ENCODE measurements at places on chromosomes 4 and X.

DNA sequence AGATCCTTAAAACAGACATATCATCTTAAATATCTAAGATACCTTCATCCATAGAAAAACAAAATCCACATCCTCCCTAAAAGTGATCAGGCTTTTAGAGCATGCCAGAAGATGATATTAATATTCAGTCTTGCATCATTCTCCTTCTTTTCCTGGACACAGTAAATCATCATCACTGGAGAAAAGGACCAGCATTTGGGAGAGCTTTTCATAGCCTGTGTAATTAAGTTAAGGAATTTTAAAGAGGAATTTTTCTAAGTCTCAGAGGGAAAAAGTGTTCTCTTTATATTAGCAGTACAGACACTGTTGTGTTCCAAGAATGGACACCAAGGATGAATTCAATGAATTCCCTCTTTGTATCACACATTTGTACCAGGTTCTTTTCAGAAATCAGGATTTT is 696 bp downstream of the SCRG1 start:
- no peak for DNase-seq

DNA sequence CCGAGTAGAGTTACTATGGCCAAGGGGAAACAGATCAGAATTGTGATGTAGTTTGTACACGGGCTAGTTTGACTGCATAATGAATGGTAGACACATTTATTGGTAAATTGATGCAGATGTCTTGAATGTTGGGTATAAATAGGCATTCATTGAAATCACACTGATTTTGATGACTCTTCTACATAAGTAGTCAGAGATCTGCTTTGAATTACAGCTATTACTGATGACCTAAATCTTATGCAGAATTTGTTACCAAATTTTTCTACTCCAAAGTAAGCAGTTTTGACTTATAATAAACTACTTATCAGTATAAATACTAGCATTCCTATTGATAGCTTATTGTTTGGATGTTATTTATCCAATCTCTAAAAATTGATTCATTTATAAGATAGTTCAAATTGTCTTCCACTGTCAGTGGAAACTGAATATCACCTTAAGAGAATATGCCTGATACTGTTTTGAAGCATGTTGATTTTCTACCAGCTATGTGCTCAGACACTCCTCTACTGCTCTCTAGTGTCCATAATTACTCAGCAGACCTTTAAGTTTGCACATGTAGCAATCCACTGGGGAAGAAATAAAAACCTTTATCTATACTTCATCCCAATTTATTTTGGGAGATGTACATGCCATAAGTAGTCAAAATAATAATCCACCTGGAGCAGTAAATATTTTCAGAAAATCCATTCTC is 120.3 kb downstream of the RASL11B start:
- DNase-seq: no peak

DNA sequence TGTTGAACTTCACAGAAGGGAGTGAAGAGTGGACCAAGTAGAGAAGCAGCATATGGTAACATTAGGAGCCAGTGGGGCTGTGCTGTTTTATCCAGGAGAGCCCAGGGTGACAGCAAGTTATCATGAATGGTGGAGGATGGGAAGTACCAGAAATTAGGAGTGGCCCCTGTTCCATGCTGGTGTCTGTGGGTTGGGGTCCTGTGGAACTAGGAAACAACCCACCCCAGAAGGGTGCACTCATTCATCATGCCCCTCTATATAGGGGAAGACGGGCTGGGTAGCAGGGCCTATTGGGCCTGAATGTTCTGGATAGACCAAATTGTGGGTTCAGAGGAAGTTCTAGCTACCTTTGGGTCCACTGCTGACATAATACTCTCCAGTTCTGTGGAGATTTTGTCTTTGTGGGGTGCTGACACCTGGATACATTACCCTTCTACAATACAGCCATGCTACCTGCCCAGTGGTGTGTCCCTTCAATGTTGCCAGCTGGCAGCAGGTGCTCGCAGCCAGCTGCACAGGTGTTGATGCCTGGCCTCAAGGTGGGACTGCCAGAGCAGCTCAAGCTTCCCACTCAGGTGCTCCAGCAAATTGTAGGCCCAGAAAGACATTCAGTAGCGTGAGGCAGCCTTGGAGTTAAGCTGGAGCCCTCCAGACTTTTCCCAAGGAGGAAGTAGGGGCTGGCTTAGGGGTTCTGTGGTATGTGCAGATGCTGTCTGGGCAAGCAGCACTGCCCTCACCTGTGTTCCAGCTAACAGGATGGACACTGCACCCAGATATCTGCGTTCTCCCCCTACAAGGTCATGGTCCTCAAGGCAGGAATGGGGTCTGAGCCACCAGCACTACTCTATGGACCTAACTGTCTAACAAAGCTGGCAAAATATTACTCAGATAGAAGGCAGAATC is 106.5 kb downstream of the NHSL2 start:
- no peak for DNase-seq

- DNase-seq: no peak
Observed at GRCh38 chr4:161937596-161937995, 226.2 kb downstream of the FSTL5 start.

DNA sequence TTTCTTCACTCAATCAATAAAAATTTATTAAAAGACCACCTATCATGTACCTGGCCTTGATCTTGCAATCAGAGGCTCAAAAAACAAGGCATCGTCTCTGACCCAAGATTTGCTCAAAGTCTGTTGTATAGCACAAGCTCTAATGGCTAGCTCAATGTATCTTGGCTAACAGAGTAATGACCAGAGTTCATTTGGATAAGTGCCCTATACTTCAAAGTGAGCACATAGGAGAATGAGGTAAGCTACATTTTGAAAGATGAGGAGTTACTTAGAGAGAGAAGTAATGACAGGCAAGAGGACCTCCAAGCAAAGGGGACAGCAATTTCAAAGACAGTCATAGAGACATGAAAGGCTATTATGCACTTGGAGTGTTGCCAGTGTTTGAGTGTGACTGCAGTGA is 22.9 kb upstream of the GABRQ start:
- no peak for DNase-seq

- DNase-seq: no peak
Observed at GRCh38 chr4:123346951-123347350, 49.6 kb upstream of the SPRY1 start.

- DNase-seq: no peak
Observed at GRCh38 chrX:46574774-46575381, 1.3 kb downstream of the CHST7 start.

GRCh38 chrX:129690435-129690834 is 35.7 kb upstream of the APLN start:
- DNase-seq: no peak

DNA sequence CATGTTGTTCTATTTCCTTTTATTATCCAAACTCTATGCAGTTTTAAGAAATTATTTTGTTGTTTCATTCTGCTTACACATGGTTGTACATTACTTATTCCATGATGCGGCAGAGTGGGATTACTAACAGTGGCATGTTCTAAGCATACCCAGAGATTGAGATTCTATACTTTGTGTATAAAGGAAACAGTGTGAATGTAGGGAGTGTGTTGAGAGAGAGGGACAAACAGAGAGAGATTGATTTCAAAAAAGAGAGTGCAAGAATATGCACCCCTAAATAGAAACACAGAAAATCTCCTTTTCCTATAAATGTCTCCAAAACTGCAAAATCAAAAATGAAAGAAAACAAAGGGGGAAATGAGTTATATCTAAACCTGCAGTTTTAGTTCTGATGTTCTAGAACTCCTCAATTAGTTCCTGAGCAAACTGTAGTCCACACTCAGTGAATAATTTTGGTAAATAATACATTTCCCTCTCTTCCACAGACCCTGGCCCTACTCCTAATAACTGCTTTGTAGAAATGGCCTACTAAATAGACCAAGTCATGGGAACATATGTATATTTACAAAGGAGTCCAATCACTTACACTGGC is 31.0 kb downstream of the SLC9B1 start:
- DNase-seq: no peak

GRCh38 chrX:130606425-130606824 is 204.6 kb downstream of the RBMX2 start:
- DNase-seq: no peak

GRCh38 chr4:111934314-111934713 is 210.9 kb upstream of the FAM241A start:
- DNase-seq: no peak

- no peak for DNase-seq
Observed at GRCh38 chr4:54879576-54879975, 221.8 kb downstream of the KIT start.

DNA sequence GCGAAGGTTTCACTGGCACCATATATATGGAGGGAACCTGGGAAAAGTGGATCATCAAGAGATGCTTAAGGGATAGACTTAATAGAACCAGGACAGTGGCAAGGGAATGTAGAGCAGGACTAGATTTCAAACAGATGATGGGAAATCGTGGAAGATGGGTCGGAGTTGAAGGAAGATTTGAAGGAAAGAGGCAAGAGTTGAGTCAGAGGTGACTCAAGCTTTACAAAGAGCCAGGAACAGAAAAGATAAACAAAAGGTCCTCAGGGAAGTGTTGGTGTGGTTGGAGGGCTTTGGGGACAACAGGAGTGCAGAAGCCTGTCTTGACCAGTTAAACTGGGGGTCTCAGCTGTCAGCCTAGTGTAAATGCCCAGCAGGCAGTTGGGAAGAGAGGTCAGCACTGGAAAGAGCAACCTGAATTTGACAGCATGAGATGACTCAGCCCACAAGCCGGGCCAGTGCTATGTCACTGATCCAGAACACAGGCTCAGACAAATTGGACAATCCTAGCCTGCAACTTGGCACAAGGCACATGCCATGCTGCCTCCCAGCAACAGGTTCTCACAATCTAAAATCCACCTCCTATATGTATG is 230.5 kb downstream of the IDS start:
- no peak for DNase-seq

DNA sequence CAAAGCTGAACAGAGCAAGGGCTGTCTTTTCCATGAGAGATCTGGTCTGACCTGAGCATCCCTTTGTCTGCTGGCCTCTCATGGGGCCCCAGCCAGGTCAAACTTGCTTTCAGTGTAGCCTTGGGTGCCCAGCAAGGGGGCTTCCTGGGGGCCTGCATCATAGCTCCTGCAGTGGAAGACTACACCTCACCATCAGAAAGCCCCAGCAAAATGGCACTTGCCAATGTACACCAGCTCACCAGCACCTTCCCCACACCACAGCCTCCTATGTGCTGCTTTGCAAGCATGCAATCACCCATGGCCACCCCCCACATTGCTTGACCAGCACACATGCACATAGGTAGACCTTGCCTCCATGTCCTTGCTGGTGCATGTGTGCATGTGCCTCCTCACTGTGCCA is 1478.1 kb downstream of the FSTL5 start:
- no peak for DNase-seq
